AG09309 (cell line): ENCODE measurements at places on chromosomes 3 and 15.

DNA sequence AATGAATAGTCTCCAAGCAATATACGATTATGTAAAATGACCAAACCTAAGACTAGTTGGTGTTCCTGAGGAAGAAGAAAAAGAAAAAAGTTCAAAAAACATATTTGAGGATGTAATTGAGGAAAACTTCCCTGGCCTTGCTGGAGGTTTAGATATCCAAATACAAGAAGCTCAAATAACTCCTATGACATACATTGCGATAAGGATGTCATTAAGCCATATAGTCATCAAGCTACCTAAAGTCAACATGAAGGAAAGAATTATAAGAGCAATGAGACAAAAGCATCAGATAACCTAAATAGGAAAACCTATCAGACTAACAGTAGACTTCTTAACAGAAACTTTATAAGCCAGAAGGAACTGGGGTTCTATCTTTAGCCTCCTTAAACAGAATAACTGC is 231.1 kb downstream of the TUSC7 start:
- DNase-seq: no peak

- DNase-seq: no peak
These were observed 17.1 kb upstream of the RASA2 start for GRCh38 chr3:141469720-141470119.

DNA sequence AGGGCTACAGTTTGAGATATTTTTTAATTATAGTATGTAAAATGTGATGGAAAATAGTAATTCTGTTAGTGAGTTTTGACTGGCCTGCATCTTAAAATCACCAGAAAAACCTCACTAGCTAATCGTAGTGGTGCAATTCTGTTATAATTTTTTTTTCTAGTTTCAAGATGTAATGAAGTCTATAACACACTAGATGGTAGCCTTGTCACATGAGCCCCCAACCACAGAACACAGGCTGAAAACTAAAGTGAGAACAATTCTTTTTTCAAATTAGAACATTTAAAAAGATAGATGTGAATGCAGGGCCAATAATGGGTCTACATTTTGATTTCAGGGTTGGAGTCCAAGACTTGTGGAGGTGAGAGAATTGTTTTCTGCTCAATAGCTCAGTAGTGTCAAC is 83.3 kb upstream of the KCNH8 start:
- no peak for DNase-seq

GRCh38 chr3:99720985-99721632 is 82.7 kb downstream of the COL8A1 start:
- DNase-seq: no peak

GRCh38 chr3:177538048-177538749 is 340.9 kb upstream of the TBL1XR1 start:
- DNase-seq: no peak

DNA sequence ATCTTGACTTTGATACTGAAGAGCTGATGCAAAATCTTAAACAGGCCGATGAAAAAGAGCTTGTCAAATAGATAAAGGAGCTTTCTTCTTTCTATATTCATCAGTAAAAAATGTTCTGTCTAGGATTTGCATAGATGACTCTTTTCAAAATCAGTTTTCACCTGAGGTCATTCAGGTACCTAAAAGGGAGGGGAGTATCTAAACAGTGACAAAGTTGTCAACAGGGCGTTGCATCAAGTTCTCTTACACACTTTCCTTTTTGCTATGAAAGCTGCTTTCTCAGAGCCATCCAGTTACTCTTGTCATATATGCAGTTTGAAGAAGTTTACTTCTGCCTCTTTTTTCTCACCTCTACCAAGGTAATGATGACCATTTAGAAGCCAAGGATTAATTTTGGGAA is 60.0 kb downstream of the AKAP13 start:
- DNase-seq: no peak

DNA sequence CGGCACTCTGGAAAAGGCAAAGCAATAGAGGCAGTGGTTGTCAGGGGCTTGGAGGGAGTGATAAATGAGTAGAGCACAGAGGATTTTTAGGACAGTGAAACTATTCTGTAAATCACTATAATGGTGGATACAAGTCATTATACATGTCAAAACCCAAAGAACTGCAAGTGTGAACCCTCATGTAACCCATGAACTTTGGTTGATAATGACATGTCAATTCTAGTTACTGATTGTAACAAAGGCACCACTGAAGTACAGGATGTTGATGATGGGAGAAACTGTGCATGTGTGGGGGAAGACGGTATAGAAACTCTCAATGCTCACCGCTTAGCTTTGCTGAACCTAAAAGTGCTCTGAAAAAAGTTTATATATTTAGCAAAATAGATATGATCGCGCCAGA is 36.0 kb downstream of the BTLA start:
- DNase-seq: no peak

DNA sequence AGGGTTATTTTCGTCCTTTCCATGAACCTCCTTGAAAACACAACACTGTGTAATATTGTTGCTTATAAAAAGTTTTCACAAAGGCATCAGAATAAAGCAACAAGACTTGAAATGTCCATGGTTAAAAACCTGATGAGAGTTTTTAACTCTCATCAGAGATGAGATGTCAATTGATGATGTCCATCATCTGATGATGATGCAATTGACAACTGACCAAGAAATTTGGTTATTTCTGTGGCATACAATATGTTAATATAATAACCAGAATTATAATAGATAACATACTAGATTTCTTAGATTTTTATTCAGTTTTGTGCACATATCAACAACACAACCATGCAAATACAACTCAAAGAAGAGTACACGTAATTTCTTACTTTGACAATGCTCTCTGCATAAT is 15.5 kb upstream of the FNDC3B start:
- DNase-seq: no peak

DNA sequence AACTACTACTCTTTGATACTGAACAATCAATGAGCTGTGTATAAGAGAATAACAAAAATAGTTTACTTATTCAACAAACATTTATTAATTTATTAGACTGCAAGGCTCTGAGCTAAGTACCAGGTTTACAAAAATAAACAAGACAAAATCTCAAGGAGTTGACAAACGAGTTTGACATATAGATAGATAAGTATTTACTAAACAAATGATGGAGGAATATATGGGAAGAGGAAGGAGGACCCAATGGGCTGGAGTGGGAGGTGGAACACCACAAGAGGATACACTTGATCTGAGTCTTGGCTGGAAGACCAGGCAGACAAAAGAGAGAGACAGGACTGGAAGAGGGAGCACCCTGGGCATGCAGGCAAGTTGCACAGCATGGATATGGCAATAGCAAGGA is 47.5 kb upstream of the FSIP1 start:
- DNase-seq: no peak

- DNase-seq: no peak
These were observed 79.5 kb upstream of the BLM start for GRCh38 chr15:90637693-90638092.

DNA sequence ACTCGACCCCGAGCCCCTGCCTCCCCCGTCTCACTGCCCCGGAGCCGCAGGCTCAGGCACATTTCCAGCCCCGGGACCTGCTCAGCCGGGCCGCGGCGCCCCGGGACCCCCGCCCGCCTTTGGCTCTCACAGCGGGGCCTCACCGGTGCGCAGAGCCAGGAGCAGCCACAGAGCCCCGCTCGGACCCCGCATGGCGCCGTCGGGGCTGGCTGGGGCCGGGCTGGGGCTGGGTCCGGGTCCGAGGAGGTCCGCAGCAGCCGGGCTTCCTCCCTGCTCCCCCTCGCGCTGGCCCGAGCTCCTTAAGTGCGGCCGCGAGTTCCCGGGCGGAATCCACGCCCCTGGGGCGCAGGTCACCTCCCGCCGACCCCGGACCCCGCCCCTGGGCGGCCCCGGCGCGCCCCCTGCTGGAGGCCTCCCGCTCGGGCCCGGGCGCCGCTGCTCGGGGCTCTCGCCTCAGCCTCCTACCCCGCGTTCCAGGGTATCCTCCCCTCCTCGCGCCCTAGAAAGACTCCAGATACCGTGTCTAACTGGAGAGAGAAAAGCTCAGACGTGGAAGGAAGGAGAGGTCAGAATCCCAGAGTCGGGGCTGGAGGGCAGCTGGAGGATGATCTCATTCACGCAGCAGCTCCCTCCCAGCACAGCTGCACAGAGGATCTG is at the start of gene MELTF:
MELTF (minus strand) TSS at position 307 of the 657 bp plus-strand sequence; CDS start at position 192, 115 bp downstream.
- no peak for DNase-seq

GRCh38 chr15:98233873-98234272 is 273.4 kb downstream of the ARRDC4 start:
- no peak for DNase-seq

- peak; percentile 32 for DNase-seq
These were observed 4.0 kb downstream of the CCDC51 start for GRCh38 chr3:48435774-48436476.

- DNase-seq: no peak
These were observed 617.1 kb downstream of the NTRK3 start for GRCh38 chr15:87639305-87640011.

DNA sequence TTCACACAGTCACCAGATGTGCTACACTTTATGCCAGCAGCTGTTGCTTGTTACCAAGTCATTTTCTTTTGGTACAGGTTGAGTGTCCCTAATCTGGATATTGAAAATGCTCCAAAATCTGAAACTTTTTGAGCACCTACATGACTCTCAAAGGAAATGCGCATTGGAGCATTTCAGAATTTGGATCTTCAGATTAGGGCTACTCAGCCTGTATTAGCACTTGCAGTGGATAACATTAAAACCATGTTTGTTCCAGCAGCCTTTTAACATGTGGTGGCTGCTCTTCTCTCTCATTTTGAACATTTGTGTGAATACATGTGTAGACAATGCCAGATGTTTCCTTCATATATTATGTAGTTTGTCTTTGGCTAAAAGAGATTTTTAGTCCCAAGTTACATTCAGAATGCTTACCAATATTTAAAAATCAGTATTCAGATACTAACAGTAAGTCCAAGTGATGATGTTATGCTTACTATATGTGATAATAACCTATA is 230.9 kb upstream of the UBE2E1 start:
- DNase-seq: no peak

- DNase-seq: no peak
These were observed 3.5 kb downstream of the SLC26A6 start for GRCh38 chr3:48631516-48632448.

DNA sequence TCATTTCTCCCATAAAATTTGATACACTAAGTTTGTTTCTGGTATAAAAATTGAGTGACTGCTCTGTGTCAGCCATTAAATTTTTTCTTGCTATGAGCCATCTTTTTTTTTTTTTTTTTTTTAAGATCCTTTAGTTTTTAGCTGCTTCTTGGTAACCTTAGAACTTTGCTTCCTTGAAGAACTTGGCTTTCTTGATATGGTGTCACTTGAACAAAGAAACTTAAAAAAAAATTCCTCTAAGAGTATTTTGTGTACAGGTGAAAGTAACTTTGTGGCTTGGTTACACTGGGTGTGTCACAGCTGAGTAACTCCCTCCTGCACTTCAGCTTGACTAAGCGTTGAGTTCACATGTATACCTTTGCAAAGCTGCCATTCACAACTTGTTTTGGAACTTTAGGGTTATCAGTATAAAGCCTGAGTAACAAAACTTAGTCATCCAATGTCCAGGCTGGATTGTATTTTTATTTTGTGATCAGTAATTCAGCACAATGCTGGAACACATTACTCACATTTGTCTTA is 6.5 kb downstream of the CHD2 start:
- no peak for DNase-seq

- DNase-seq: peak; percentile 52
These were observed 29.3 kb downstream of the SHQ1 start for GRCh38 chr3:72818905-72819304.

DNA sequence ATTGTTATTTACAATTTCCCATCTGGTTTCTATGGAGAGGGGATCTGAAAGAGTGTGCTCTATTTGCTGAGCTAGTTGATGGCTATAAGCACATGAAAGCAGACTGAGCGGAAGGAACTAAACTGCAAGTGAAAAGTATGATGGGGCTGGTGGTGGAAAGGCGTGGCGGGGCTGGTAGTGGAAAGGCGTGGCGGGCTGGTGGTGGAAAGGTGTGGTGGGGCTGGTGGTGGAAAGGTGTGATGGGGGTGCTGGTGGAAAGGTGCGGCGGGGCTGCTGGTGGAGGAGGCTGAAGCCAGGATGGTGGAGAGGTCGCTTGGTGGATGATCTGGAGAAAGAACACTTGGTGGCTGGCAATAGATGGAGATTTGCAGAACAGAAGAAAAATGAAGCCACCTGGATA is 136.7 kb downstream of the FMN1 start:
- no peak for DNase-seq

DNA sequence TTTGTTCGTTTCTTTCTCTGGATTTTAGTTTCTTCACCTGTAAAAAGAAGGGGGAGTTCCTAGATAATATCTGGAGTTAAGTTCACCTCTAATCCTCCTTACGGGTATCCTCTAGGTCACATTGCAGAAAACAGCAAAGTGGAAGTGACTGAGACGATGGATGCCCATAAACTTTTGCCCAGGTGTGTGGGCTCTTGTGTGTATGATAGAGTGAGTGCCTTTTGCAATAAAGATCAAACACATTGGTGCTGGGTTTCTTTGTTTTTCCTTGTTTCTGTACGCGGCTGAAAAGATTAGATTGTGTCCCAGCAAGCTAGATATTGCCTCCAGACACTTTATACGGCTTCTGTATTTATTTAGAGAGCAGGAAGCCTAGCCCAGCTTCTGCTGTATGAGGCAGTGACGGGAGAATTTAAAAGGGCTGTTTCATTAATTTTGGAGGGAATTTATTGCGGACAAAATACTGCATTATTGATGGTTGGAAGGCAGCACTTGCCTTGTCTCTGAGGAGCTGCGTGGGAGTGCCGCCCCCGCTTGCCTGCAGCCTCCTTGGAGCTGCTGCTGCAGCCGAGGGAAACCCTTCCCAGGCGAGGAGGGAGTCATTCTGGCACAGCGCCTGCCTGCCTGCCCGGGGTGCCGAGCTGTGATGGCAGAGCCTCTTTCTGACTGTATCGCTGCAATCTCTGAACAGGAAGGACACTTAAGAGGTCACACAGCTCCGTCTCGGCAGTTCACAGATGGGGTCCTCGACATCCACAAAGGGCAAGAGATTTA is 38.5 kb downstream of the PYDC2 start:
- DNase-seq: peak; percentile 7

DNA sequence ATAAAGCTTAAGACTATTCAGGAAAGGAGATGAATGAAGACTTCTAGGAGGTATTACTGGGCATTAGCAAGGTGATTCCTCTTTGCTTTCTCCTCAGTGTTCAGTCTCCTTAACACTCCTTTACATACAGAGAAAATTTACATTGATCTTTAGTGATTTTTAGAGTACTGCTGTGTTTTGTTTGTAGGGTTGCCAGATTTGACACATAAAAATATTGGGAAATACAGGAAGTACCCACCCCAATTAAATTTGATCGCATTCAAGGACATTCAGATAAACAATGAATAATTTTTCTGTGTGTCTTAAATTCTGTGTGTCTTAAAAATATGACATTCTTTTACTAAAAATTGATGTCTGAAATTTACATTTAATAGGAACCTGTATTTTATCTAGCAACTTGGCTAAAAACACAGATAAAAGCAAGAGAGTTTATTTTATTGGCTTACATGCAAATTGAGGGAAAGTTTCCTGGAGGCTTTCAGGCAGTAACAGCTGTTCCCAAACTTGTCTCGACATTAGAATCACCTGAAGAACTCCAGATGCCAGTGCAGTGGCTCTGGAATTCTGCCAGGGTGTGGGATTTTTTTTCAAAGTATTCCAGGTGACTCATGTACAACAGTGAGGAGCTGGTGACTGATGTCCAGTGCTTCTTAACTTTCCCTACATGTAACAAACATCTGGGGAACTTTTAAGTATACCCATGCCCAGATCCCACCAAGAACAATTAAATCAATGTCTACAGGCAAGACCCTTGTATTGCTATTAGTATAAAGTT is 23.4 kb upstream of the PLOD2 start:
- DNase-seq: no peak
